ENCODE measurements at places on chromosomes 16 and 17. TPM values are rescaled to one million over a fixed set of nuclear protein-coding genes. Genes with fewer than 3 reads are reported as not detected.

- DNase-seq = no peak
- H3K4me3 ChIP-seq = no peak overlapping the region
- no peaks in the 10 kb centered on the region for H3K4me1 ChIP-seq
- no peaks in the 10 kb centered on the region for H3K36me3 ChIP-seq
Observed at GRCh38 chr17:58991718-58992331, 114.9 kb downstream of the TRIM37 start.

Gene CCDC102A
- 8.4 TPM for total RNA-seq

Gene CD300E
- total RNA-seq = 0.53 TPM

DNA sequence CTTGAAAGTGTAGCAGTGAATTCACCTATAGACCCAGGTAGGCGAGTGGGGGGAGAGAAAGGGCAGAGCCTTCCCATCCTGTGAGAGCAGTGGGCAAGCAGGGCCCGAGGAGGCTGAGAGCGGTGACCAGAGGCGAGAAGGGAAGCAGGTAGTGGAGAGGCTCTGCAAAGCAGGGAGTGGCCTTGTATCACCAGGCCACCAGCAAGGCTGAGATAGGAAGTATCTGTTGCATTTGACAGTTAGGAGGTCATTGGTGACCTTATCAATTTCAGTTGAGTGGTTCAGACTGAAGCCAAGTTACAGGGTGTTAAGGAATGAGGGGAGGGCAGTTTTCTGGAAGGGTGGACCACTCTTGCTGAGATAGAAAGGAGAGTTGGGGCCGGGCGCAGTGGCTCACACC is 10.7 kb upstream of the HSD3B7 start:
- no peak overlapping the region for H3K4me3 ChIP-seq
- H3K27me3 ChIP-seq = no peaks in the 10 kb centered on the region
- no peak overlapping the region for H3K27ac ChIP-seq
- no peak for DNase-seq
- peaks cover 30% of the 10 kb centered on the region for H3K36me3 ChIP-seq
- no peaks in the 10 kb centered on the region for H3K4me1 ChIP-seq

DNA sequence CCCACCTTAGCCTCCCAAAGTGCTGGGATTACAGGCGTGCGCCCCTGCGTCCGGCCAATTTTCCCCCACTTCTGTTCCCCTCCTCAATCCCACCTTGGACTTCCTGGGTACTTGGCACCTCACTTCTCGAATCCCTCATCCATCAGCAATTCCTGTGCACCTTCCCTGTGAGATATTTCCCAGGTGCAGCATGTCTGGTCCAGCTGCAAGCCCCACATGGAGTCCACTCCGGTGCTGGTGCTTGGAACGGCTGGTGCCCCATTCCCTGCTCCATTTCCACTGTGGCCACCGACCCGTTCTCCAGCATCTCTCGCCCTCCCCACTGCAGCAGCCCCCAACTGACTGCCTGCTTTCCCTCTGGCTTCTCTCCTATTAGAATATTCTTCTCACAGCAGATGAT is 35.3 kb downstream of the NOL11 start:
- no peak overlapping the region for H3K27ac ChIP-seq
- peaks cover 19% of the 10 kb centered on the region for H3K4me1 ChIP-seq
- DNase-seq = no peak
- no peaks in the 10 kb centered on the region for H3K27me3 ChIP-seq
- peaks cover 36% of the 10 kb centered on the region for H3K36me3 ChIP-seq

GRCh38 chr16:84150926-84151325 is 5.8 kb downstream of the DNAAF1 start:
- H3K4me1 ChIP-seq = no peaks in the 10 kb centered on the region
- no peaks in the 10 kb centered on the region for H3K36me3 ChIP-seq
- H3K4me3 ChIP-seq = no peak overlapping the region
- no peak for DNase-seq
- H3K27ac ChIP-seq = no peak overlapping the region
- no peaks in the 10 kb centered on the region for H3K27me3 ChIP-seq

DNA sequence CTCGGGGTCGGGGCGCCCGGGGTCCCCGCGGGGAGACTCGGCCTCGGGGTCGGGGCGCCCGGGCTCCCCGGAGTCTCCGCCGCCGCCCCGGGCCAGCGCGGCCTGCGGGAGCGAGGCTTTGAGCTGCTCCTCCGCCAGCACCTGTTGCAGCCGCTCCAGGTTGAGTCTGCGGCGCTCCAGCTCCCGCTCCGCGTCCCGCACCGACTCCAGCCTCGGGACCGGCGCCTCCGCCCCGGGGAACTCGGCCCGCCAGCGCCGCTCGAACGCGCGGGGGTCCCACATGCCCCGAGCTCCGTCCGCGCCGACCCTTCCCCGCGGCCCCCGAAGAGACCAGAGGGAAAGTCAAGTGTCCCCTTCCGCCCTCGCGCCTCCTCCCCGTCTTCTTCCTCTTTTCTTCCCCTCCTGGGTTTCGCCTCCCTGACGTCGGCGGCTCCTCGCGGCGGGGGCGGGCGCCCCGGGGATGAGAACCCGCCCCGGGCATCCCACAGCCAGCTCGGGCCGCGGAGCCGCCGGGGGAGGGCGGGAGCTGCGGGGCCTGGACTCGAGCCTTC is 40.8 kb upstream of the BHLHA9 start:
- DNase-seq = no peak
- peaks cover 21% of the 10 kb centered on the region for H3K27me3 ChIP-seq
- peaks cover 32% of the 10 kb centered on the region for H3K4me1 ChIP-seq
- H3K4me3 ChIP-seq = peak overlapping the region; percentile 49
- no peaks in the 10 kb centered on the region for H3K36me3 ChIP-seq

DNA sequence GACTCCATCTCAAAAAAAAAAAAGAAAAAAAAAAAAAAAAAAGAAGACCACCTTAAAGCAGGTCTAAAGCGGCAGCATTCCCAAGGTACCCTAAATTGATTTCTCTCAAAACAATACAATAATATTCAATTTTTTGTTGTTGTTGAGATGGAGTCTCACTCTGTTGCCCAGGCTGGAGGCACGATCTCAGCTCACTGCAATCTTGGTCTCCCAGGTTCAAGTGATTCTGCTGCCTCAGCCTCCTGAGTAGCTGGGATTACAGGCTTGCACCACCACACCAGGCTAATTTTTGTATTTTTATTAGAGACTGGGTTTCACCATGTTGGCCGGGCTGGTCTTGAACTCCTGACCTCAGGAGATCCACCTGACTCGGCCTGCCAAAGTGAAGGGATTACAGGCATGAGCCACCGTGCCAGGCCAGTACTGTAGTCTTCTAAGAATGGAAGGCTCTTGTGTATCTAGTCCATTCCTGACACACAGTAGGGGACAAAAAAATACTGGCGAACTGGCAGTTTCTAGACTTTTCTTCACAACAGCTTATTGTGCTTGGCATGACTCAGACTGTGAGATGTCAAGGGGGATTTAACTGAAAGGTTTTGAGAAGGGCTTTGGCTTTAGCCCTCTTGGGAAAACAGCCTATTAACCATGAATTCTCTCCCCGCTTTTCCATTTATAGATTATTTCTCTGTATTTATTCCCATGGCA is 17.3 kb downstream of the CDR2 start:
- H3K4me3 ChIP-seq = no peak overlapping the region
- no peak for DNase-seq
- no peaks in the 10 kb centered on the region for H3K36me3 ChIP-seq
- H3K27me3 ChIP-seq = no peaks in the 10 kb centered on the region

GRCh38 chr17:31808521-31809050 is 50.5 kb downstream of the COPRS start:
- no peaks in the 10 kb centered on the region for H3K27me3 ChIP-seq
- H3K4me1 ChIP-seq = peaks cover 21% of the 10 kb centered on the region
- DNase-seq = no peak

- no peak overlapping the region for H3K4me3 ChIP-seq
- no peaks in the 10 kb centered on the region for H3K4me1 ChIP-seq
- H3K27me3 ChIP-seq = peaks cover 47% of the 10 kb centered on the region
- H3K36me3 ChIP-seq = no peaks in the 10 kb centered on the region
Observed at GRCh38 chr17:73991260-73991659, 212.2 kb upstream of the RPL38 start.

DNA sequence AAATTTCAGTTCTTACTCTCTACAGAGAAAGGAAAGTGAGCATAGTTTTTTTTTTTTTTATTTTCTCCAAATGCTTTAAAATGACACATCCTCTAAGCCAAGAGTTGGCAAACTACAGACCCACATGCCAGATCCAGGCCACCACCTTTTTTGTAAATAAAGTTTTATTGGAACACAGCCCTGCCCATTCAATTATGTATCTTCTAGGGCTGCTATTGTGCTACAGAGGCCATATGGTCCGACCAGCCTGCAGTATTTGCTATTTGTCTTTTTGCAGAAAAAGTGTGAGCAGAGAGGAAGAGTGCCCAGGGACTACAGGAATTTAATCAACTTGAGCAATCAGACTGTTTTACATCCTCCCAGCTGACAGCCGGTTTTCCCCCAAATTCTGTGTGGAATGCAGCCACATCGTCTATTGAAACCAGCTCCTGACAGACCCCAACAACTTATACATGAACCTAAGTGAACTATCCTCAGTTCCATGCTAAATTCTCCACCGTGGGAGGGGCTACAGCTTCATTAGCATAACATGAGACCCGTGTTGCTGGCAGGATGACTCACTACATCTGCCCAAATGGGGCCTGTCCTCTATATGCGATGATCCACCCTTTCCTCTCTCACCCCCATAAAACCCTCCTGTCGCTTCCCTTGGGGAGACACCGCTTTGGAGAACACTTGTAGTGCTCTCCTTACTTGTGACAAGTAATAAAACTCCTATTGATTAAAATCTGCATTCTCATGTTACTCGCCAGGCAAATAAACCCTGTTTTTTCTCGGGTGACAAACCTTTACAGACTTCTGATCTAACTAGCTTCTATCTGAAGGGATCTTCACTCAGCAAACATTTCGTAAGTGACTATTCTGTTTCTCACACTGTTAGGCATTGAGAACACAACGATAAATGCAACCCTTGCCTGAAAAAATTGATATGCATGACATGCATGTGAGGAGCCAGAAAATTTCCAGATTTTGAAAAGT is 149.4 kb upstream of the HS3ST3A1 start:
- H3K4me1 ChIP-seq = no peaks in the 10 kb centered on the region
- no peak overlapping the region for H3K4me3 ChIP-seq
- no peaks in the 10 kb centered on the region for H3K27me3 ChIP-seq
- H3K27ac ChIP-seq = no peak overlapping the region
- H3K36me3 ChIP-seq = no peaks in the 10 kb centered on the region
- DNase-seq = no peak

DNA sequence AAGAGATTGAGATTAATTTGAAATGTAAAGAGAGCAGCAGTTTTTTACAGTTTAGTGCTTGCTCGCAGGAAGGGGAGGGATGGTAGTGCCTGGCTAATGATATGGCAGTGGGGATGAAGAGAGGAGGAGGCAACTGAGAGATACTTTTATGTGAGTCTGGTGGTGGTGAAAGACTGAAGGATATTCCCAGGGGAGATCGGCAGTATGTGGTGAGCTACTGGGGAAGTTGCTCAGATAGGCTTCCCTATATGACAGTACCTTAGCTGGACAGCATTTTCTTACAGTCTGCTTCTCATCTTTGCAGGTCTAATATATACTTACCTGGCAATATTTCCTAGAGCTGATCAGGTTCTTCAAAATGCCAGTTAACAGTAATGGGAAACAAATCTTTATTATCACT is 8.6 kb downstream of the CEP95 start:
- no peak overlapping the region for H3K4me3 ChIP-seq
- H3K27me3 ChIP-seq = no peaks in the 10 kb centered on the region
- no peak for DNase-seq

- DNase-seq = no peak
- no peaks in the 10 kb centered on the region for H3K36me3 ChIP-seq
- H3K4me3 ChIP-seq = no peak overlapping the region
- H3K4me1 ChIP-seq = peaks cover 31% of the 10 kb centered on the region
Observed at GRCh38 chr16:54942353-54942943, 11.8 kb downstream of the IRX5 start.

- no peak overlapping the region for H3K4me3 ChIP-seq
- peaks cover 3% of the 10 kb centered on the region for H3K4me1 ChIP-seq
- DNase-seq = peak; percentile 39
- H3K36me3 ChIP-seq = no peaks in the 10 kb centered on the region
- no peak overlapping the region for H3K27ac ChIP-seq
Observed at GRCh38 chr17:34361478-34362061, 1.5 kb downstream of the CCL1 start.

DNA sequence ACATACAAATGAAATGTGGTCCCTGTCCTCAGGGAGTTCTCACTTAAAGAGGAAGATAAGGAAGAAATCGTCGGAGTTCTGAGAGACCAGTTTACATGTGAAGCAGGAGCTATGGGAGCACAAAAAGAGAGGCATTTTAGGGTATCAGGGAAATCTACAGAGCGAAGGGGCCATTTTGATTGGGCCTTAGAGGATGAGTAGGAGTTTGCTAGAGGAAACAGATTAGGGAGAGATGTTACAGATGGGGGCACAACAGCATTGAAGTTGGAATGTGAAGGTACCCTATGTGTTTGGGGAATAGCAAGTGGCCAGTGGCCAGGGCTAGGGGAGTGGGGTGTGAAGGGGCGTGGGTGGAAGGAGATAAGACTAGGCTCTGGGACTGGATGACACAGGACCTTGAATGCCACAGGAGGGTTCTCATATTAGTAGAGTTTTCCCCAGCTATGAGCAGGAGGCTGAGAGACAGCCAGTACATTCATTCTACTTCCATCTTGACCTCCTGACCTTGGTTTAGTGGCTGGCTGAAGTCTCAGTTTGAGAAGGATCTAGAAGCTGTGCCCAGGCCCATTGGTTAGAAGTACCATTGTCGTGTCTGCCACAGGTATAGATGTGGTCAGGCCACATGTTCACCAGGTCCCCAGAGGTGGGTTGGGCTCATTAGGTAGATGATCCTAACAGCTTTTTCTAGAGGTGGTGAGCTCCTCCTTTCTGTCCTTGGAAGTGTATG is 34.8 kb downstream of the CPNE2 start:
- no peak for DNase-seq
- no peaks in the 10 kb centered on the region for H3K36me3 ChIP-seq
- H3K4me3 ChIP-seq = no peak overlapping the region
- no peak overlapping the region for H3K27ac ChIP-seq

GRCh38 chr17:74245145-74245831 is 28.7 kb upstream of the DNAI2 start:
- H3K27me3 ChIP-seq = no peaks in the 10 kb centered on the region
- no peak overlapping the region for H3K27ac ChIP-seq
- H3K36me3 ChIP-seq = no peaks in the 10 kb centered on the region
- peaks cover 28% of the 10 kb centered on the region for H3K4me1 ChIP-seq
- no peak for DNase-seq
- no peak overlapping the region for H3K4me3 ChIP-seq

GRCh38 chr17:29616300-29617048 is 6.2 kb downstream of the CORO6 start:
- H3K36me3 ChIP-seq = no peaks in the 10 kb centered on the region
- H3K27me3 ChIP-seq = peaks cover 35% of the 10 kb centered on the region
- peaks cover 57% of the 10 kb centered on the region for H3K4me1 ChIP-seq
- H3K4me3 ChIP-seq = peak overlapping the region; percentile 12
- no peak for DNase-seq

Measured in esophagus squamous epithelium (tissue), 5 donors.